ENCODE measurements at places on chromosomes 12 and 14. TPM values are rescaled to one million over a fixed set of nuclear protein-coding genes. Genes with fewer than 3 reads are reported as not detected.

FANCM gene
- 11.5 TPM for total RNA-seq

TAS2R8 gene
- not detected for total RNA-seq

MGP gene
- total RNA-seq: not detected

CCDC184 gene
- total RNA-seq: 0.25 TPM

FZD10 gene
- not detected for total RNA-seq

CLEC9A gene
- not detected for total RNA-seq
